ENCODE measurements at places on chromosomes 13 and 19. TPM values are rescaled to one million over a fixed set of nuclear protein-coding genes. Genes with fewer than 3 reads are reported as not detected.

KCTD15 gene
- 61.4 TPM for total RNA-seq

OR7A5 gene
- total RNA-seq: 0.16 TPM

SPACA4 gene
- total RNA-seq: not detected

RNF225 gene
- not detected for total RNA-seq

SIGLEC12 gene
- total RNA-seq: not detected

DHDH gene
- not detected for total RNA-seq

GNG7 gene
- total RNA-seq: not detected

RETN gene
- total RNA-seq: not detected

JSRP1 gene
- total RNA-seq: 3.2 TPM

THAP8 gene
- 5.3 TPM for total RNA-seq

GNG8 gene
- total RNA-seq: not detected

PPP1R12C gene
- total RNA-seq: 45.6 TPM

CEACAM20 gene
- total RNA-seq: not detected

CA11 gene
- 4.6 TPM for total RNA-seq

ZNF442 gene
- 0.26 TPM for total RNA-seq

PSG1 gene
- total RNA-seq: not detected

UGGT2 gene
- 24.6 TPM for total RNA-seq

ERICH4 gene
- not detected for total RNA-seq

CADM4 gene
- total RNA-seq: 2.6 TPM
